HFF-Myc (cell line): ENCODE measurements at places on chromosomes 11 and 22.

DNA sequence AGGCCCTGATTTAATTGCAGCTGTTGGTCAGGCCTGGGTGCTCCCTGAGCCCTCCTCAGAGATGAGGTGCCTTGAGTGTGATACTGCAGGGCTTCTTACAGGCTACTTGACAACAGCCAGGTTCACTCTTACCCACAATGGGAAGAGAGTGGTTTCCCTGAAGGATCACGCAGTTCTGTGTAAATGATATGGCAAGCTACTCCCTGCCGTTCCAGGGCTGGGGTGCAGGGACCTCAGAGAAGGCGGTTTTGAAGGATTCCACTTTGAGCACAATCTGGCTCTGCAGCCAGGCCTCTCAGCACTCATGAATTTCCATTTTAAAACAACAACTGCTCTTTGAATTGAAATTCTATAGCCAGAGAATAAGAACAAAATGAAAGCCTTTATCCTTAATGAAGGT lies 92.9 kb downstream of the SLC17A6 start:
- DNase-seq, result no peak

DNA sequence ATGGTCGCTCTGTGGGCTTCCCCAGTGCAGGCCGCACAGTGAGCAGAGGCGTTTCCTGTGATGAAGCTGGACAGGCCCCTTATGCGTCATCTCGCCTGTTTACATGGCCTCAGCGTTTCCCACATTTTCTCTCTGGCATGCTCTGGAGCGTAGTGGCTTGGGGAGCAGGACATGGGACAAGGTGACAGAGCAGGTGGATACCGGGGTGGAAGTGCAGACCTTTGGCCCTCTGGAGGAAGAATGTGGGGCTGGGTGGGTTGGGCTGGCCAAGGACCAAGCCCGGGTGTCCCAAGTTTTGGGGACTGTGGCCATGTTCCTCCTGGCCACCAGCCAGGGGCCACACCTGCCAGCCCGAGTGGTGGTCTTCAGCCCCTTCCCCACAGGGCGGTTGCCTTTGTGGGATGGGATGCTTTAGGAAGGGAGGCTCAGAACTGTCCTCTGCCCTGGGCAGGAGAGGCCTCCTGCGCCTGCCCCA lies 446.6 kb downstream of the TBC1D22A start:
- no peak for DNase-seq

DNA sequence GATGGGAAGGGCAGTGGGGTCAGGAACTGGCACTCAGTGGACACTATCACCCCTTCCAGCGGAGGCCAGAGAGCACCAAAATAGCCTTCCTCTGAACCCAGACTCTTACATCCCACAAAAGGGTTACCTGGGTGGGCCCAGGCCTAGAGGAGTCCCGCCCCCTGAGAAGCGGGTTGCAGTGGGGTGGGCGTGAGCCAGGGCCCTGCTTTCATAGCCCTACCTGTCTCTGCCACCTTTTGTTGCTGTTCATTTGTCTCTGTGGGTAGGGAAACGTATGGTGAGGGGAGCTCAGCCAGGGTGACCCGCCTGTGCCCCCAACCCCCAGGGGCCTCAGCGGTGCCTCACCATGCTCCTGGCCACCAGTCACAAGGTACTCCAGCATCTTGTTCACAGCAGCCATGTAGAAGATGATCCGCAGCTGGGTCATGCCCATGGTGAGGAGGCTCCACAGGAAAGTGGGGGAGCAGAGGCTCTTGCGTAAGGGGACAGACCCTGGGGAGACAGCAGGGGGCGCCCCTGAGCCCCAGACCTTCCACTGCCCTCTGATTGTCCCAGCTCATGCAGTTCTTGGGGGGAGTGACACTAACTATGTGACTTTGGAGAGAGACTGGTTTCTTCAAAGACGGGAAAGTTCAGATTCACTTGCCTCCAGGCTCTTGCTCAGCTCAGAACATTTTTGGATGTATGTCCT lies 24.0 kb downstream of the SLC43A1 start:
- no peak for DNase-seq

GRCh38 chr11:88352139-88352538 lies 14.6 kb upstream of the CTSC start:
- peak; percentile 58 for DNase-seq

DNA sequence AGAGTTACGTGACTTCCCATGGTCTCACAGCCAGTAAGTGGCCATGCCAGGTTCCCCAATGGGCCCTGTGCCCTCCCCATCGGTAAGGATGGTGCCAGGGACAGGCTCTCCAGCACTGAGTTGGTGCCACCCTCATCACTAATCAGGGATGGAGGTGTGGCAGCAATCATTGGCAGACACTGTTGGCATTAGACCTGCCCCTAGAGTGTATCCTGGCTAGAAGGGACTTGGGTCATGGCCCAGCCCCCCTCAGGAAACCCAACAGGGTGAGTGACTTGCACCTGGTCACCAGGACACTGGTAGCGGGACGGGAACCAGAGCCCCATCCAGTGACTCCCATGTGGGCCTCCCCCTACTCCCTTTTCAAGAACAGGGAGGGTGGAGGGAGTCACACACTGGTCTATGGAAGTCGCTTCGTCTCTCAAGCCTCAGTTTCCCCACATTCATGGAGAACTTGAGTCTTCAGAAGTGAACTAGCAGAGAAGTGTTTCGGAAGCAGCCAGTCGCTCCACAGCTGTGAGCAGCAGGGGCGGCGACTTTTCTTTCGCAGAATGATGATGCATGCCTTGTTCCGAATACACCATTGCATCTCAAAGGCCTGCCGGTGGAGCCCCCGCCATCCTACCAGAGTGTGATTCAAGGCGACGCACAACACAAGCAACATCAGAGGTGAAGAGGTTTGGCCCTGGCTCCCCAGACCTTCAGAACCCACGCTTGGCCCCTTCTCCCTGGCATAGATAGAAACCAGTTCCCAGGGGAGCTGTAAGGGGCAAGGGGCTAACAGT lies 12.9 kb downstream of the MS4A10 start:
- no peak for DNase-seq

- no peak for DNase-seq
These were observed 117.6 kb upstream of the ARHGAP20 start for GRCh38 chr11:110829873-110830272.

- no peak for DNase-seq
These were observed 132.7 kb upstream of the RCN1 start for GRCh38 chr11:31958076-31958735.

DNA sequence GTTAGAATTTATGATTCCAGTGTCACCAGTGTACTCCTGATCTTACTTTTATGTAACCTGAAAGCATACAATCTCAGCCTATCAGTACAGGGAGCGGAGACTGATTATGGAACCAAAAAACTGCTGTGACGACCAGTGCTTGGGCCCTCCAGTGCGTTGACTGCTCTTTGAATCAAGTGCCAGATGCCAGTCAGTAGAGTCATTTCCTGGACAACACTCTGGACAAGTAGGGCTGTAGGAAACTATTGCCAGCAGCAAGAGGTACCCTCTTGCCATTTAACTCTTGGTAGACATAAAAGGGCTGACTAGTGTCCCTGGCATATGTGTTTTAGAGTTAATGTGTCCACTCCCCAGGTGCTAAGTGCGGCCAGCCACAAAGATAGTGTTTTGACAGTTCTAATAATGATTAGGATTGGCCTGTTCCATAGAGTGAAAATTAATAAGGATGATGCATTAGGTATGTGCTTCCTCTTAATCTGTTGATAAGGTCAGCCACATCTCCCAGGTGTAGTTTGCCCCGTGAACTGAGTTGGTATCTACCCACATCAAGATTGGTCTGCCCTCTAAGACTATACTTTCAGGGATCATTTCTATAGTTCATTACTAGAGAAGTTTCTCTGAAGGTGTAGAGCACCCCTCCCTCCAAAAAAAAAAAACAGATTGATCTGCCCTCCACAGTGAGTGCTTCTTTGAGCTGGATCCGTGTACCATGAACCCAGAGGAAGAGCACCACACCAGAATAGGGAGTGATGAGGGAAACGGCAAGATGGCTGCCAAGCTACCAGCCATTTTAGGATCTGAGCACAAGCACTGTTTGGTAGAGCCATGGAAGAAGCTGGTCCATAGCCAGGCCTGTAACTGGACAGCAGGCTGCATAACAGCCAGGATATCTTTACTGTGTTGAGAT lies 20.7 kb upstream of the AIFM3 start:
- no peak for DNase-seq

DNA sequence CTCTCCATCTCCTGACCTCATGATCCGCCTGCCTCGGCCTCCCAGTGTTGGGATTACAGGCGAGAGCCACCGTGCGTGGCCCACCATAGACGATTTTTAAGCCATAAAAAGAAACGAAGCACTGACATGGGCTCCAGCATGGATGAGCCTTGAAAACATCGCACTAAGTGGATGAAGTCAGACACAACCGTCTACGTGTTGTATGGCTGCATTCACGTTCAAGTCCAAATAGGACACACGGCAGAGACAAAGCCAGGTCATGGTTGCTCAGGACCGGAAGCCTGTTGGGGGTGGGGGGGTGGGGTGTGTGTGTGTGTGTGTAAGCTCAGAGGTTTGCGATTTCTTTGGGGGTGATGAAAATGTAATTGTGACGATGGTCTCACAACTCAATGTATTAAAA lies 10.0 kb downstream of the RRP7A start:
- DNase-seq, result no peak
